ENCODE measurements at places on chromosomes 11 and 22.

- DNase-seq = no peak
These were observed 108.5 kb downstream of the DBX1 start for GRCh38 chr11:20051469-20052399.

- no peak for DNase-seq
These were observed 2.9 kb upstream of the CECR2 start for GRCh38 chr22:17366329-17366728.

- DNase-seq = peak; percentile 32
These were observed 28.6 kb upstream of the PANX2 start for GRCh38 chr22:50141891-50142363.

- DNase-seq = no peak
These were observed 66.0 kb upstream of the PPARA start for GRCh38 chr22:46084376-46084775.

DNA sequence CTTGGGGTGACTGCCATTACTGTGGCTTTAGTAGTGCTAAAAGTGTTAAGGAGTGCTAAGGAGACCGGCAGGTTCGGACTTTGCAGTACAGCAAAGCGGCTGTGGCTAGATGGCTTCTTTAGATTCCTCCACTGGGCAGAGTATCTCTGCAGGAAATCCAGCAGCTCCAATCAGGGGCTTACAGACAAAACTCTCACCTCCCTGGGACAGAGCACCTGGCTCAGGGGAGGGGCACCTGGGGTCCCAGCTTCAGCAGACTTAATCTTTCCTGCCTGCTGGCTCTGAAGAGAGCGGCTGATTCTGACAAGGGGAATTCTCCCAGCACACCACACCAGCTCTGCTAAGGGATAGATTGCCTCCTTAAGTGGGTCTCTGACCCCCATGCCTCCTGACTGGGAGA is 668.8 kb upstream of the TENM4 start:
- DNase-seq = no peak

All from neural crest cell (in vitro differentiated cells).